ENCODE measurements at places on chromosomes 7 and 10.

GRCh38 chr7:44720301-44720700 lies 28.3 kb upstream of the ZMIZ2 start:
- no peak for DNase-seq

DNA sequence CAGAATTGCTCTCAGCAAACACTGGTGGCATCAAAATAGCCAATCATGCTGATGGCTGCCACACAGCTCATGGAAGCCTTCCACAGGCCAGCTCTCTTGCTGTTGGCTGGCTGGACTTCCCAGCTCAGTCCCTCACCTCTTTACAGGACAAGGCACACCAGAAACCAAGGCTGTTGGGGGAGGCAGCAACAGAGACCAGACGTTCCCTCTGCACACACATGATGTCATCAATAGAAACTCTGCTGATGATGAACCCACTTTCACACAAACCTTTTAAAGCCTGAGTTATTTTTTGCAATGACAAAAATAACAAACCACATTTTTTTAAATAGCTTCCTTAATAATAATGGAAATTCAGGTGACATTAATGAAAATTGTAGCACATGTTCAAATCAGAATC lies 300.9 kb upstream of the C7orf33 start:
- DNase-seq, result no peak

- DNase-seq, result no peak
Measured at GRCh38 chr7:138713191-138713590, 12.0 kb upstream of the SVOPL start.

GRCh38 chr7:149742075-149742701 lies 31.2 kb downstream of the ZNF467 start:
- DNase-seq, result peak; percentile 80

GRCh38 chr10:122575776-122576175 lies 15.2 kb downstream of the DMBT1 start:
- no peak for DNase-seq

- DNase-seq, result no peak
Measured at GRCh38 chr7:102404005-102404861, 8.1 kb downstream of the PRKRIP1 start.

- DNase-seq, result no peak
Measured at GRCh38 chr7:103644319-103644718, 198.3 kb upstream of the SLC26A5 start.

DNA sequence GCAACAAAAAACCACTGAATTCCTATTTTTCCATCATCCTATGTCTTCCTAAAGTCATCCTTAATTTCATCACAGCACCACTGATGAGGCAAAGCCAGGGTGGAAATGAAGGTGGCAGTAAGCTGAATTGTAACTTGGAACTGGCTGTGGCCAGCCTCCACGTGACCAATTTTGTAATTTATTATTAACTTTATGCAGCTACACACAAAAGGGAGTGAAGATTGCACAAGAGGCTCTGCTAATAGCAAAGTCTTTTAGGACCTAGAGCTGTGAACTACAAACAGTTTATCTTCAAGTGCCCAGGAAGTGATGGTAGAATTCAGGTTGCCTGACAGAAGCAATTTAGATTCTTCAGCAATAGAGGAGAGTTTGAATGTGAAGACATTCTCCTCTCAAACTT lies 176.4 kb downstream of the CCDC71L start:
- DNase-seq, result no peak

- DNase-seq, result no peak
Measured at GRCh38 chr10:130795819-130796218, 515.7 kb downstream of the TCERG1L start.

DNA sequence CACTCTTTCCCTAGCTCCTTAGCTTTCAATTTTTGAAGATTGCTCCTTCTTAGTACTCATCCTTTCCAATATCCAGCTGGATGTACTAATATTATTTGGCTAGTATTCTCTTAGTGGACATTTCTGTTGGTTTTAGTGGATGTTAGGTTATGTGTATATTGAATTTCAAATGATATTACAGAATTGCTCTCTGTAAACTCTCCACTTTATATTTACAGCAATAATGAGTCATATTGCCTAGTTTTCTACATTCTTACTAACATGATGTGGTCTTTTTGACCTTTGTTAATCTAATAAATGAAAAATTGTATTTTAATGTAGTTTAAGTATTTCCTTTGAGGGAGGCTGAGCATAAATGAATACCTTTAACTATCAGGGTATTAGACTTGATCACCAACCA lies 69.4 kb downstream of the BICC1 start:
- no peak for DNase-seq

DNA sequence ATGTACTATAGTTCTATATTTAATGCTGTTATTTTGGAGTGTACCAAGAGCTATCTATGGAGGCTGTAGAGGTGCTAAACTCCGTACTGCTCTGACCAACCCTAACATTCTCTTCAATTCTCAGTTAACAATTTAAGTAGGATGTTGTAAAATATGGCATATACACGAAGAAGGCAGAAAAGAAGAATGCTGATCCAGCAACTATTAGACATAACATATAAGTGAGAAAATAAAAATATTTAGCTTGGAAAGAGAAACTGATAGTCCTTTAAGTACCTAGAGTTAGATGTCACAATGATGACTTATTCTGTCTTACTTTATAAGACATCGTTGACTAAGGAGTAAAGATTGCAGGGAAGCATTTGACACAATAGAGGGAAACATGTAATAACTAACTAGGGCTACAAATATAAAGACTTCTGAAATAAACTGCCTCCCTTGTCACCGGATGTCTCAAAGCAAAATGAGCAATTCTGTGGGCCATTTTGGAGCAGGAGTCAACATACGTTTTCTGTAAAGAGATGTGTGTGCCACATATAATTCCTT lies 159.5 kb downstream of the CPEB3 start:
- no peak for DNase-seq

GRCh38 chr10:86799188-86799845 lies 42.9 kb downstream of the BMPR1A start:
- DNase-seq, result no peak

DNA sequence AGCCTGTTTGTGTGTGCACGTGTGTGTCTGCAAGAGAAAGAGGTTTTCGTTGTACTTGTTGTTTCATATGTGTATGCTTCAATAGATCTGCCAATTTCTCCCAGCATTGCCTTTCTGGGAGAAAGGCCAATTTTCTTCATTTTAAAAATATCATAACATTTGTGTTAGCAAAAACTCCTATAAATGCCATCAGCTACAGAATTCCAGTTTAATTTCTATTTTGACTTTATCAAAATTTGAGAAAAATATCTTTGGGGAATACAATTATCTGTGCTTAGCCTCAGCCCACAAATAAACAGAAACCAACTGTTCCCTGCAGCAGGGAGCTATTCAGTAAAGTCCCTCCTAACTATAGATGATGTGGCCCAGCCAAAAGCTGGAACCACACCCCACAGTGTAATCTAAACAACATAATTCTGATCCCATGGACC lies 68.3 kb upstream of the MGMT start:
- DNase-seq, result no peak

DNA sequence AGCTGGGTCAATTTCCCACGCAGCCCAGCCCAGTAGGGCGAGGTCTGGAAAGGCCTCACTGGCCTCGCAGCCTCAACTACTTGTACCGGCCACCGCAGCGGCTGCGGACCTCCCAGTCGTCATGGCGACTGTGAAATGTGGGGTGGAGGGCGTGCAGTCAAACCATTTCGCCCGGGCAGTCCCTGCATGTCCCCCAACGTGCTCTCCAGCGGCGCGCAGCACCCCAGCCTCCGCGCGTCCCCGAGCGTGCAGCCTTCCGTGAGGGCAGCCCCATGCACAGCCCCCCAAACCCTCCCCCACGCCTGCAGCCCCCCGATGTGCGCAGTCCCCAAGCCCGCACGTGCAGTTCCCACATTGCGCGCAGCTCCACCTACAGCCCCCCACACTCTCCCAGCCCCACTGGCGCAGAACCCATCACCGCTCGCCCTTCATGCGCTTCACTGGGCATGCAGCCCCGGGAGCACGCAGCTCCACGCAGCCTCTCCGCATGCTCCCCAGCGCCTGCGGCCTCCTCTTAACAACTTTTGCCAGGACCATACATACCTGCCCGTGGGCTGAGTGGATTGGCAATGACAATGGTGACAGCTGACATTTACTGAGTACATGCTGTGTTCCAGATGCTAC lies 34.5 kb upstream of the SFTPD start:
- no peak for DNase-seq

GRCh38 chr7:74087791-74088453 lies 4.3 kb downstream of the LIMK1 start:
- no peak for DNase-seq

DNA sequence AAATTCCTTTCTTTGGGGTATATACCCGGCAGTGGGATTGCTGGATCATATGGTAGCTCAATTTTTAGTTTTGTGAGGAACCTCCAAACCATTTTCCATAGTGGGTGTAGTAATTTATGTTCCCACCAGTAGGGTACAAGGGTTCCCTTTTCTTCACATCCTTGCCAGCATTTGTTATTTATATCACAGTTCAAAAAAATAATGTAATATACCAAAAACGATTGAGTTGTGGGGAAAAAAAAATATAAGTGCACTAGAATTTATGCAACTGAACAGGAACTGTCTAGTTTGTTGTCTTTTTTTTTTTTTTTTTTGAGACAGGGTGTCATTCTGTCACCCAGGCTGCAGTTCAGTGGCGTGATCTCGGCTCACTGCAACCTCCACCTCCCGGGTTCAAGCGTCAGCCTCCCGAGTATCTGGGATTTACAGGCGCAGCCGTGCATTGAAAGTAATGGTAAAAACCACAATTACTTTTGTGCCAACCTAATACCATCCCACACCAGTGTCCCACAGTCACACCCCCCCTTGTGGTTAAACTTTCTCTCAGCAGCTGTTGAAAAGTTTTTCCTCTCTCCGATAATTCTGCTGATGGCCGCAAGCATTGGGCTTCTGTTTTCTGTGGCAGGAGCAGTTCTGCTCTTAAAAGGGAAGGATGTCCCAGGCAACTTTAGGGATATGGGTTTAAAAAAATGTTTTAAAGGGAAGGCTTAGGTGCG lies 6.8 kb upstream of the LAT2 start:
- DNase-seq, result no peak

DNA sequence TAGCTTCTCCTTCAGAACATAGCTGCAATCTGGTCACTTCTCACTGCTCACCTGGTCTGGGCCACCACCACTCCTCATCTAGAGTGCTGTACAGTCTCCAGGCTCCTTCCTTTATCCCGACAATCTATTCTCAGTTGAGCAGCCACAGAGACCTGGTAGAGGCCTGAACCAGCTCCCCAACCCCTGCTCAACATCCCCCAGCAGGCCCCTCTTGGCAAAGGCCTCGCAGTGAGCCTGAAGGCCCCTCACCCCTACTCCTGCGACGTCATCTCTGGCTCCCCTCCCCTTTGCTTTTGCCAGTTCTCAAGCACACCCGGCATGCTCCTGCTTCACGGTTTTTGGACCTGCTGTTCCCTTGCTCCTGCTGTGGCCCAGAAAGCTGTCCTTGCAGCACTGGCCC lies 113.9 kb downstream of the ARHGAP22 start:
- DNase-seq, result no peak

- DNase-seq, result no peak
Measured at GRCh38 chr10:69466689-69467088, 15.4 kb downstream of the TSPAN15 start.

- DNase-seq, result no peak
Measured at GRCh38 chr7:121499624-121500023, 103.5 kb upstream of the FAM3C start.

GRCh38 chr10:115795964-115796363 lies 477.0 kb downstream of the GFRA1 start:
- no peak for DNase-seq

GRCh38 chr10:95121904-95122303 lies 52.6 kb upstream of the CYP2C8 start:
- DNase-seq, result no peak

DNA sequence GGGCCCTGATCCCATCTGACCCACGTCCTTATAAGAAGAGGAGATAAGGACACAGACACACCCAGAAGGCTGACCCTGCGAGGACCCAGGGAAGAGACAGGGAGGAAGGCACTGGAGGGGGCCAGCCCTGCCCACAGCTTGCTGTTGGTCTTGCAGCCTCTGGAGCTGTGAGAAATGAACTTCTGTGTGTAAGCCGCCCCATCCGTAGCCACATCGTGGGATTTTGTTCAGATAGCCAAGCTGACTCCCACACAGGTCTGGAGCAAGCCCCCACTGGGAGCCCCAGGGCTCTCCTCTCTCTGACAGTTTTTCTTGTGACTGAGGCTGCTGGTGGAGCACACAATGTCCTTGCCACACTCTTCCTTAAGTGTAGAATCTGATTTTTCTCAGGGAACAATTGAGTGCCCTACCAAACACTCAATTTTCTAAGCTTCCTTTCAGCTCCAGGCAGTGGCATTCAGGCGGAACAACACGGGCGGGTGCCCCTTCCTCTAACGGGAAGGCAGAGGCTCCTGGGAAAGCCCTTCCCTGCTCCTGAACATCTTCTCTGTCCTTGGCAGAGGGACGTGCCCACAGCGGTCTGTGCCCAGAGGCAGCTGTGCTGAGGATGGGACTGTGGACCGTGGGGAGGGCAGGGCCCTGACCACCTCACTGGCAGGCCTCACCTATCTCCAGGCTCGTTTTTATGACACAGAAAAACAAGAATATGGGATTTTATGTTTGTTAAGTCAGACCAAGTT lies 160.6 kb upstream of the SHH start:
- no peak for DNase-seq

GRCh38 chr7:75644589-75644988 lies 94.2 kb downstream of the HIP1 start:
- DNase-seq, result no peak

DNA sequence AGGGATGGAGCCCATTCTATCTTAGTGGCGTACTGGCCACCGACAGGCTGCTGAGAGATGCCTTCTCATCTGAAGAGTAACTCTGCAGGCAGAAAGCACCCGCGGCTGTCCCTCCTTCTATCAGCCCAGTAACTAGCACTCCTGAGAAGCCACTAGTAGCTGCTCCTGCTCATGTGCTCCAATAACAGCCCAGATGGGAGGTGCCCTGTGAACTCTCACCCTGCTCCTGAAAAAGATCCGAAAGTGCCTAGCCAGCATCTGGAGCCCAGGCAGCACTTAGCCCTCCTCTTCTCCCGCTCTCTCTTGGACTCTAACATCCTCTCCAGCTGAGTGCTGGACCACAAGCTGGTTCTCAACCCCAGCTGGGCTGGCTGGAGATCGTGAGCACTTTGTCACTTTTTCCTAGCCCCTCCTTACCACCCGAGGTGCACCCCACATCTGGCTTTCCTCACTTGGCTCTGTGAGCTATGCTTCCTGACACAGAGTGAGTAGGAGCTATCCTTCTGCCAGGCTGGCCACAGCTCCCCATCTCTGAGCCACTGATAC lies 239.2 kb downstream of the GRID1 start:
- DNase-seq, result no peak

DNA sequence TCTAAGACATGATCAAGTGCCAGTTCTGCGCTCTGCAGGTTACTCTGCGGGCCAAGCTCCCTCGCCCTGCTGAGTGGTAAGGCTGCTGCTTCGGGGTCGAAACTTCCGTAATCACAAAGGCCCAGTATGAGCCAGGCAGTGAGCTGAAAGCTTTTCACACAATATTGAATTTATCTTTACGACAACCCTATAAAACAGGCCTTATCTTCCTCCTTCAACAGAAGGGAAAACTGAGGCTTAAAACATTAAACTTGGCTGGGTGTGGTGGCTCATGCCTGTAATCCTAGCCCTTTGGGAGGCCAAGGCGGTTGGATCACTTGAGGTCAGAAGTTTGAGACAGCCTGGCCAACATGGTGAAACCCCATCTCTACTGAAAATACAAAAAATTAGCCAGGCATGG lies 83.3 kb downstream of the FAM107B start:
- no peak for DNase-seq

All from iPS DF 6.9 (cell line).